ENCODE measurements at places on chromosomes 3 and 15. TPM values are rescaled to one million over a fixed set of nuclear protein-coding genes. Genes with fewer than 3 reads are reported as not detected.

- DNase-seq: no peak
Observed at GRCh38 chr3:50359760-50360110, 414 bp upstream of the TMEM115 start.

GRCh38 chr15:39851500-39852092 is 68.5 kb downstream of the GPR176 start:
- DNase-seq: no peak

- no peak for DNase-seq
Observed at GRCh38 chr3:127777332-127777731, 45.0 kb downstream of the MGLL start.

GRCh38 chr3:10788451-10788850 is 27.6 kb upstream of the SLC6A11 start:
- DNase-seq: no peak

- peak; percentile 59 for DNase-seq
Observed at GRCh38 chr3:24160424-24161095, 215.5 kb downstream of the NR1D2 start.

- DNase-seq: peak; percentile 70
Observed at GRCh38 chr3:39990532-39990931, 181.1 kb downstream of the MYRIP start.

DNA sequence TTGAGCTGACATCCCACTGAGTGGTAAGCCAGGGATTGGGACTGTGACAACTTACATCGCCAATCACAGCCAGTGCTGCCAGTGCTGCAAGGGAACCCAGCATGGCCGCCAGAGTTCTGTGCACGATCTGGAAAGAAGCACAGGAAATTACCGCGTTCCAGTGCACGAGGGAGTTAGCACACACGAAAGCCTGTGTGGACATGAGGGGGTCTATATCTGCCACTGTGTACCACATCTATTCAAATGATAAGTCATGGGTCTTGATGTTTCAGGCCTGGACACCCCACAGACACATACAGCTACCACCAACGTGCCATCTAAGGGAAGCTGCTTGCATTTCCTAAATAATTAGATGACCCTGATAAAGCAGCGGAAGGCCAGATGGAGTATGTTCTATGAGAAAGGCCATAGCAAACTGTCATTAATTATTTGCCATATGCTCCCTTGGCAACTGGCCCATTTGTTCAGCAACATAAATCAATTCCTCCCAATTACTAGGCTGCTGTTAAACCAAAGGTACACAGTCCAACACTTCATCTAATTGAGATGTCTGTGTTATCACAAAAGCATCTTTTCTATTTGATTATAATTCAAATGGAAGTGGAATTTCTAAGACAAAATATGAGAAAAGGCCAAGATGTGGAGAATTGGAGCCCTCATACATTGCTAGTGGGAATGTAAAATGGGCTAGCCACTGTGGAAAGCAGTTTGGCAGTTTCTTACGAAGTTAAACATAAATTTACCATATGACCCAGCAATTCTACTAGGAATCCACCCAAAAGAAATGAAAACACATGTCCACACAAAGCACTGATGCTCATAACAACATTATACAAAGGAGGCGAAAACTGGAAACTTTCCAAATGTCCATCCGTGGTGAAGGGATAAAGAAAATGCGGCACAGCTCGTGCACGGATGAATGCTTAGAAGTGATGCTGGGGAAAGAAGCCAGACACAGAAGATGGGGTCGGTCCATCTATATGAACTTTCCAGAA is 108.3 kb downstream of the OCA2 start:
- no peak for DNase-seq

DNA sequence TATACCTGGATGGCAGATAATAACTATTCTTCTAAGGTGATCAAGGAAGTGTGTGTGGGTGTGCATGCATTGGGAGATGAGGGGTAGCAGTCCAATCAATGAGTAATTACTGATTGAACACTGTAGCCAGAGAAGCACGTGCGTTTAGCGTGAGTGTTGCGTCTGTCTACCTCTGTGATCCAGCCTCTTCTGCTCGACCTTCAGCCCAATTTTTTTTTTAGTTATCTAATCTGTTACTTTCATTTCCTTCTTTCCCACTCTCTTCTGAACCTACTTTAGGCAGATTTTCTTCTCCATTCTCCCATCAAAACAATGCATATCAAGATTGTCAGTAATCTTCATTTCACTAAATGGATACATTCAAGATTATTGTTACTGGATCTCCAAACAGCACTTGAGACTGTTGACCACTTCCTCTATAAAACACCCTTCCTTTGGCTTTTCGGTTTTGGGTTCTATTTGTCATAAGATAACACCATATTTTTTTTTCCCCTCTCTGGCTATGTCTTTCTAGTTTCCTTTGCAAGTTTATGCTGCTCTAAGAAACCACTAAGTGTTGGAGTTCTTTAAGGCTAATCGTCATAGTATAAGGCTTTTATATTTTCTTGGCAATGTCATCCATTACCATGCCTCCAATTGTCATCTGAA is 41.0 kb downstream of the MCTP2 start:
- DNase-seq: no peak

DNA sequence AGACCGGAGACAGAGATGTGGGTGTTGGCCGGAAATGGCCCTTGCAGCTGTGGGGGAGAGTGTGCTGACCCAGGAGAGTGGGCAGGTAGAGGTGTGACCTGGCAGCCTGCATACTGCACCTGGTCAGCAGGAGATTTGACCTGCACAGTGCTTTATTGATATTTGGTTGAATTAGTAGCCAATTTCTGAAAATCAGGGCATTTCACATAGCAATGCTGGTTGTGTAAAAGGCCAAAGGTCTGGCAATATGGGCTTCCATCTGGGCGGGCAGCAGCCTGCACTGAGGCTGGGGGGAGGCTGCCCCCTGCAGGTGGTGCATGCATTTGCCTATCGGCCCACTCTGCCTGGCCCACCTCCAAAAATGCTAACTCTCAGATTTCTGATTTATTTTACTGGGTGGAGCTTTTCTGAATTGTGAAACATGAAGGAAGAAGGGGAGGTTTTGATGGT is 9.4 kb upstream of the MGLL start:
- DNase-seq: peak; percentile 67

DNA sequence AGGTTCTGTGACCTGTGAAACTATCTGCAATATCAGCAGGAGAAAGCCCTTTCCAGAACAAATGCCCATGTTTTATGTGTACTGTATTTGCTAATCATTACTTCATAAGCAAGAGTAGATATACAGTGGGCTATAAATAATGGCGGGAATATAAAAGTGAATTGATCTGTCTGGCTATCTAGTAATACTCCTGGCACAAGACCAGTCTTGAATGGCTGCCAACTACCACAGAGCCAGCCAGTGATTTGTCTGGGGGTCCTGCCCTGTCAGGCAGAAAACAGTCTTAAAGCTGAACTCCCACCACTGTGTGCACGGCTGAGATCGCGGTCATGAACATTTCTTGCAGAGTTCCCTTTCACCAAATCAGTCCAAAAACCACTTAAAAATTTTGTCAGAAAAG is 176.3 kb downstream of the MEIS2 start:
- no peak for DNase-seq

DNA sequence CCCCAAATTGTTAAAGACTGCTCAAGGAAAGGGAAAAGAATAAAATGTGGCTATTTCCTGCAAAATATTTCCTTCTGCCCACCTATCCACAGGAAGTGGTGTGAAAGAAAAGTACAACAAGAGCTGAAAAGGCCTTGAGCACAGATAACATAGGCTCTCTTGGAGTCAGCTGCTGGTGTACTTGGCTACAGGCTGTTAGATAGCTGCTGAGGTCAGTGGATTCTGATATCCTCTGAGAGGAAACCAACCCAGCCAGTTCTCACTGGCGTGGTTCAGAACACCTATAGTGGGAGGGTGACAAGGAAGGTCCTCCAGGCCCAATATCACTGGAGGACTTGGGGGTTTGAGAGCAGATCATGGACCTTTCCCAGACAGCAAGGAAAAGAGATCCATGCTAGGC is 124.4 kb upstream of the GAP43 start:
- no peak for DNase-seq

- DNase-seq: no peak
Observed at GRCh38 chr3:178586076-178586475, 49.8 kb downstream of the KCNMB2 start.

GRCh38 chr3:34109846-34110245 is 311.4 kb downstream of the PDCD6IP start:
- no peak for DNase-seq

GRCh38 chr15:83842281-83842680 is 188.4 kb downstream of the ADAMTSL3 start:
- no peak for DNase-seq

- no peak for DNase-seq
Observed at GRCh38 chr15:48596841-48597240, 48.7 kb downstream of the FBN1 start.

DNA sequence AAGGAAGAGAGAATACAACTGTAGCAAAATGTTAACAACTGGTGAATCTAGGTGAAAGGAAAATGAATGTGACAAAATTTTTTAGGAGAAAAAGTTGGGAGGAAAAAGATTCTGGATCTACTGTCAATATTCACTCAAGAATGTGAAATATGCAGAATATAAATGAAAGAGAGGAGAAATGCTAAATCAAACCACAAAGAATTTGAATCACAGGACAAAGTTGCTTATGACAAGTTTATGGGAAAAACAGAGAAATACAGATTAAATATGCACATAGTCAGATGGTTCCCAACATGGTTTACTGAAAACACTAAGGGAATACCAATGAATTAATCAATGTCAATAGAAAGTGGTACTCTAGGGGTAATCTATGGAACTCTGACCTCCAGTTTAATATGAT is 27.6 kb downstream of the C3orf33 start:
- DNase-seq: no peak

DNA sequence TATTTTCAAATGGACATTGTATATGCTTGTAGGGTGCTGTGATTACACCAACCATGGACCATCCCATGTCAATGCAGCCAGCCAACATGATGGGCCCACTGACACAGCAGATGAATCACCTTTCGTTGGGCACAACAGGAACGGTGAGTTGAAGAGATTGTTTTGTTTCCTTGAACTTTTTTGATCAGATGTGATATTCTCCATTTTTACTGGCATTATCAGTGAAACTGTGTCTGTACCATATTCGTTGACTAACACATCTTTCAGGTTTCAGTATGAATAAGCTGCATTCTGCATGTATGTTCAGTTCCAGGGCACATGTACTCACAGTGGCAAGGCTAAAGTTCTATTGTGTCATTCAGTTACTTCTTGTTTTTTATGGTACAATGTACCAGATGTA is 655.2 kb downstream of the RBMS3 start:
- DNase-seq: no peak

DNA sequence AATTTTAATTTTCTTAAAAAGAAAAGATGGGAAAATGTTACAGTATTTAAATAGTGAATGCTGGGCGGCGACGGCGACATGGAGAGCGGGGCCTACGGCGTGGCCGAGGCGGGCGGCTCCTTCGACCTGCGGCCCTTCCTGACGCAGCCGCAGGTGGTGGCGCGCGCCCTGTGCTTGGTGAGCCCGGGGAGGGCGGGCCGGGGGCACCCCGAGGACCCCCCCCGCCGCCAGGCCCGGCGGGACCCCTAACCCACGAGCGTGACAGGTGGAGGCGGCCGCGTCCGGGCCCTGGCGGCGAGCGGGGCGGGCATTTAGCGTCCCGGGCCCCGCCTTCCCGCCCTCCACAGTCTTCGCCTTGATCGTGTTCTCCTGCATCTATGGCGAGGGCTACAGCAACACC is 38.4 kb upstream of the GOLGA8J start:
- DNase-seq: no peak

DNA sequence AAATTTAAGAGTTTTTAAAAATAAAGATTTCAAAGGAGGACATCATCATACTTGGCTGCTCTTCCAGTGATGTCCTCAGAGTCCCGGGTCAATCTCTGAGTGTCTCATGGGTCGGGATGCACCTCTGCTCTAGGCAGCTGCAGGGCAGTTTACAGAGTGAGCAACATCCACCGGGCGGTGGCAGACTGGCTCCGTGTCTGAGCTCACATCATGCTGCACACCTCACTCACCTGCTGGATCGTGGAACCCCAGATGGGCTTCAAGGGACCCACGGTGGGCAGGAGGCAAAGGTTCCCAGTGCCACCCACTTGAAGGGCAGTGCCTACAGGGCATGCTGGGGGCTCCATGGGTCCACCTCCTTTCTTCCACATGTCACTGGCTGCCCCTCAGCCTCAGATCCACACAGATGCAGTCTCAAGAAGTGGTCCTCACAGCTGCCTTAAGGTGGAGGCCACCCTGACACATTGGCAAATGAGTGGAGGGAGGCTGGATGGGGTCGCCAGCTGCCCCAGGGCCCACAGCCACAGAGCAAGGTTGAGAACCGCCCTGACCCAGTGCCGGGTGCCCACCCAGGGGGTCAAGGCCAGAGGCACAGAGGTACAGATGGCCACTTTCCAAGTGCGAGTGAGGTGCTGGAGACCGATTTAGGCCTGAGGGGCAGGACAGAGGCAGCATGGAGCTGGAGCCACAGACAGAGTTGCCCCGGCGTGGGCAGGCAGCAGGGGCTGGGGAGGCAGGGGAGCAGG is 25.2 kb downstream of the CYFIP1 start:
- no peak for DNase-seq

DNA sequence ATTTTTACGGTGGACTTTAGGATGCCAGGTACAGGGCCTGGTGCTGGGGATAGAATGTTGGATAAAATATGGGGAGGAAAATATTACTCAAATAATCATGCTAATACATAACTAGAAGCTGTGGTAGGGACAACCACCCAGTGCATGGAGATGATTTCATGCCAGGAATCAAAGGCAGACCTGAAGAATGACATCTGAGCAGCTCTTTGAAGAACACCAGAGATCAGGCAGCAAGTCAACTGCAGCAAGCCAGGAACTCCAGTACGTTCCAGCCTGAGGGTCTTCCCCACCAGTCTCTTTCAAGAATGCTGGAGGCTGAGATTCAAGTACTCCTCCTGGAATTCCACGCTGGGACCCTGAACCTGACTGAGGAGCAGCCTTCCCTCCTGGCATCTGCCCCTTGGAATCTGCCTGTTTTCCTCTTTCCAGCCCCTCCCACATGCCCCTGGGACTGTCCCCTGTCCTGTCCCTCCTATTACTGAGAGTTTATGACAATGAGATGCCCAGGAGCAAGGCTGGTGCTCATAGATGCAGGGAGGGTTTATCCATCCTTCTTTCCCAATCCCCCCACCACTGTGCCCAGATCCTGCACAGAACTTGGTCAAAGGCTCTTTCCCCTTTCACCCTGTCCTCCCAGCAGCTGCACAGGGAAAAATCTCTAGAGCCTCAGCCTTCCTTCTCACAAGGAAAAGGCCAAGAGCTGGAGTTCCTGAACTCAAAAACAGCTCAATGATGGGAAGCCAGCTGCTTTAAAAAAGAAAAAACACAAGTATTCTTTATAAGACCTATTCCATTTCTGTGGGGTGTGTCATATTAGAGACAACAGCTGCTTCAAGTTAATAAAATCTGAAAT is 68.0 kb downstream of the PDZRN3 start:
- DNase-seq: no peak

The P2RY1 gene
- 3.9 TPM for total RNA-seq

The SRGAP3 gene
- total RNA-seq: 35.7 TPM

The HHLA2 gene
- not detected for total RNA-seq

The MFAP1 gene
- 42.4 TPM for total RNA-seq

The CPN2 gene
- total RNA-seq: not detected

The ACTRT3 gene
- 0.31 TPM for total RNA-seq

The SLC12A1 gene
- total RNA-seq: not detected

The GOLGA8K gene
- total RNA-seq: not detected

The NRG4 gene
- 0.06 TPM for total RNA-seq

The SLCO2A1 gene
- 0.09 TPM for total RNA-seq

The SCN5A gene
- 3.9 TPM for total RNA-seq

The ADAMTS17 gene
- total RNA-seq: 1.5 TPM

The HAPLN3 gene
- total RNA-seq: 9.5 TPM

The KNG1 gene
- total RNA-seq: not detected

The GHRL gene
- total RNA-seq: not detected

All from neural progenitor cell (in vitro differentiated cells).